ENCODE measurements at places on chromosomes 2 and 18.

DNA sequence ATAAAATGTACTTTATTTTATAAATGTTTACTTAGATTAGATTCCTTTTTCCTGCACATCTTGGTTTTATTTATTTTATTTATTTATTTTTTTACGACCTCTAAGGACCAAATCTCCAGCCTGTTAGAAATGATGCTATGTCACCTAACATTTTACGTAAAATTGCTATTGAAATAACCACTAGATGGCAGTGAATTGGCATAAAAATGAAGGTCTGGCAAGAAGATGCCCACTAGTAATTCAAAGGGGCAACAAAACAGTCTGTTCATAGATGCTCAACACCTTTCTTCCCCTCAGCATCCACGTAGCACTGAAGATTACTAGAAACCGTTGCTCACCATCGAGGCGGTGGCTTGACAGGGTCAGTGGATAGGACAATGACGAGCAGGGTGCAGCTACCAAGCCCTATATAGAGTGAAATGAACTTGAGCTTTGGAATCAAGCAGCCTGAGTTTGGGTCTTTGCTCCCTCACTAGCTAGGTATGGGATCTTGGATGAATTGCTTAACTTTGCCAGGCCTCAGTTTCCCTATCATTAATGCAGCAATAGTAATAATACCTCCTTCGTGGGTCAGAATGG, 128.7 kb upstream of the L3MBTL4 start:
- DNase-seq = no peak

GRCh38 chr2:3236300-3237045, 141.1 kb downstream of the EIPR1 start:
- no peak for DNase-seq

DNA sequence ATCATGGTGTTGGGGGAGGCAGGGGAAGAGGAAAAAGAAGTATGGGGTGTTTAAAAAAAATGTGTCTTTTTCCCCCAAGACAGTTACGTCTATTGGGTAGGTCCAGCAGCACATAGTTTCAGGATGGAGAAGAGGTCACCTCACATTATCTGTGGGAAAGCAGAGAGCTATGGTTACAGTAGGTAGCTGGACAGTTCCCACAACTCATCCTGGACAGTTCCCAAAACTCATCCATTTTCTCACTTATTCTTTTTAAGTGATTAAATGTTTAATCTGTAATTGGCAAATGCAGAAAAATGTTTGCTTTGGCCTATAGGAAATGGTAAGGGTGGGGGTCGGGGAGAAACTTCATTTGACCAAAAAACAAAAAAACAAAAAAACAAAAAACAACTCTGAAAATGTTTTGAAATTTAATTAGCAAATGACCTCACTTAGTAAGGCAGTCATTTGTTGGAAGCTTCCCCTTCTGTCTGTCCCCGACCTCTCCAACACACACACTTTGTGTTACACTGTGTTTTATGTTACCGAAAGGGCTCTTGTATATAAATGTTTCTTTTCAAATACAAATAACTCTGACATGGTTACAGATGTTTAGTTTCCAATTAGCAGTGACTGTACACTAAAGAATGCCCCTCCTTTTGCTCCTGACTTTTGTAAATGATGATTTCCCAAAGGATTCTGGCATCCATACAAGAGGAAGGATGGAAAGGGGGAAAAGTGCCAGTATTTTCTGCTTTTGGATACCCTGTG, 173.3 kb upstream of the ZFP36L2 start:
- no peak for DNase-seq

DNA sequence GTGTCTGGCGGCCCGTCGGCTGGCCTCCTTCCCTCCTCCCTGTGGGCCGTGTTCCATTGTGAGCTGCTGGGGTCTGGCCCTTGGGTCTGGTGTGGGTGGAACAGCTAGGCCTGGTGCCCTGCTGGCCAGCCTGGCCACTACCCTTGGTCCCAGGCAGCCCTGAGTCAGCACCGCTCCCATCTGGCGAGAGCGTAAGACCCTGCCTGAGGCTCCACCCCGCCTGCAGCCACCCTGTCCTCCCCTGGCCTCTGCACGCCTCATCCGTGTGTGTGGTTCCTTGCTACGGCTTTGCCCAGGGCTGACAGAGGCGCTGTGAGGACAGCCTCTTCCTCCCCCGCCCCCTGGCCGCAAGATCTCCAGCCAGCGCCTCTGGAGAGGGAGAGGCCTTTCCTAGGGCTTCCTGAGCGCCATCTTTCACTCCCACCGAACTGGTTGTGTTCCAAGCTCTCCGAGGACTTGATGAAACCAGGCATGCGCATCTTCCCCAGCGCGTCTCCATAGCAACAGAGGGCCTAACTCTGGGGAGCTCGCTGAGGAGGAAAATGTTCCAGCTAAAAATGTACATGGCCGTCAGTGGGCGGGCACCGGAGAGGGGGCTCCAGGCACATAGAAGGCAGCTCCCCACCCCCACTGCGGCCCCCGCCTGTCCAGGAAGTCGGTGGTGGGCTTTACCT, 83.0 kb downstream of the STPG4 start:
- peak; percentile 87 for DNase-seq

- no peak for DNase-seq
Observed at GRCh38 chr2:152544638-152545037, 172.6 kb downstream of the PRPF40A start.

- no peak for DNase-seq
Observed at GRCh38 chr2:8593243-8593642, 88.6 kb upstream of the ID2 start.

GRCh38 chr2:110909501-110909900, 177.1 kb downstream of the ACOXL start:
- no peak for DNase-seq

GRCh38 chr2:216862628-216863398, 2.9 kb upstream of the TNP1 start:
- no peak for DNase-seq

DNA sequence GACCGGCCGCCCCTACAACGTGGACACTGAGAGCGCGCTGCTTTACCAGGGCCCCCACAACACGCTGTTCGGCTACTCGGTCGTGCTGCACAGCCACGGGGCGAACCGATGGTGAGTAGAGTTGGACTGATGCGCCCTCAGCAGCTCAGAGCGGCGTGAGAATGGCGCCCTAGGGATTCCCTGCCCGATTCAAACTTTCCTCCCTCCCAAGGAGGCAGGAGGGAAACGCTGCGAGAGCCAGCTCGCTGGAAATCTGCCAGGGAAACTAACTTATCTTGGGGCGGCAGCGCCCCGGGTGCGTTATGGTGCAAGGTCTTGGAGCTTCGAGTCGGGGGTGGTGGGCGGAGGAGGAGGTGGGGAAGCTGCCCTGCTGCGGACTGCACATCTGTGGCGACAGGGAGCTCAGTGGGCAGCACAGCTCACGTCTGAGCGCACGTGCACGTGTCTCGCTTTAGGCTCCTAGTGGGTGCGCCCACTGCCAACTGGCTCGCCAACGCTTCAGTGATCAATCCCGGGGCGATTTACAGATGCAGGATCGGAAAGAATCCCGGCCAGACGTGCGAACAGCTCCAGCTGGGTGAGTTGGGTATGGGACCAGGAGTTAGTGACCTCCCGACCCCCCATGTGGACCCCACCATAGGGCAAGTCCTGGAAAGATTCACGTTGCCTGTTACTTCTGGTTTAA, 697 bp downstream of the ITGA4 start:
- DNase-seq = no peak

DNA sequence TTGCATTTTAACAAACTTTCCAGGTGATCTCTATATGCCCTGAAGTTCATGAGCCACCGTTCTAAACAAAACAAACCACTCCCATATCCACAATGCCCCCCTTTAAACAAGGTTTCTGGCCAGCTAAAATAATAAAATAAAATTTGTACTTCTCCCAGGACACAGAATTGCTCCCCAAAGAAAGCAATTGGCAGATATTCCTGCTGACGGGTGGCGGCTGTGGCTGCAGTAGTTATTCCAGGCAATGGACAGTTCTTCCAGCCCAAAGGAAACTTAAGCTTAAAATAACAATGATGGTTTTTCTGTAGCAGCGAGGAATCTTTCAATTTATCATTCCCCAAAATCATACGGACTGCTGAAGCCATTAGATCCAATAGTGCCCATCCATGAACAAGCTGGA, 260.5 kb upstream of the ZNF521 start:
- DNase-seq = no peak

DNA sequence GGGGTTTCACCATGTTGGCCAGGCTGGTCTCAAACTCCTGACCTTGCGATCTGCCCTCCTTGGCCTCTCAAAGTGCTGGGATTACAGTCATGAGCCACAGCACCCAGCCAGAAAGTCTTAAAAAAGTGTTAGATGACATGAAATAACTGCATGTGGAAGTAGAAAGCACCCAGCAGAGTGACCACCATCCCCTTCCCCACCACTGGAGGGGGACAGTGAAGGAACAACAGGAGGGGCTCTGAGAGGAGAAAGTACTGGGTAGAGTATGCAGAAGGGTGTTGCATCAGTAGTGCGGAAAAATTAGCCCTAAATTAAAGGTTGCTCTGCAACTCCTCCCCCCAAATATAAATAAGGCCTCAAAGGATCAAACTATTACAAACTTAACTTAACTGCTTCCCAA, 230.5 kb downstream of the ZNF521 start:
- DNase-seq = no peak

- no peak for DNase-seq
Observed at GRCh38 chr2:30134582-30134981, 12.2 kb upstream of the YPEL5 start.

DNA sequence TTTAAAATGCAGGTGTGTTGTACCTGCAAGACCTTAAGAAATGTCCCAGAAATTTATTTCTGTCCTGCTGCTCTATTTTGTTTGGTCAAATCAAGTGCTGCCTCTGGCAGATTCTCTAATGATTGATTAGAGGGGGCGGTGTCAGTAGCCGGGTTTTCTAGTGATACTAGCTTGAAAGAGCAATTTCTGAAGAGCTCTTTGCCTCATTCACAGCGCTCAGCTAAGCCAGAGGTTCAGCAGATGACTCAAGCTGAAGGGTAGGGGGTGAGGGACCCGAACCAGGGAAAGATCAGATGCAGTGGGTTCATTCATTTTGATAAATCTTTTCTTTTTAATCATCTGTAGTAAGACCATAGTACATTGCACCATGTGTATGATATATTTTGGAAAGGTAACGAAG, 15.0 kb downstream of the ZBTB7C start:
- DNase-seq = no peak

- peak; percentile 1 for DNase-seq
Observed at GRCh38 chr2:162840598-162841246, 2.2 kb upstream of the KCNH7 start.

- DNase-seq = no peak
Observed at GRCh38 chr2:222794585-222795449, 66.0 kb upstream of the ACSL3 start.

- DNase-seq = peak; percentile 57
Observed at GRCh38 chr18:12408247-12408869, 629 bp downstream of the PRELID3A start.

- DNase-seq = no peak
Observed at GRCh38 chr2:238690511-238690910, 157.4 kb upstream of the TWIST2 start.

- DNase-seq = no peak
Observed at GRCh38 chr2:233053928-233054784, 6.0 kb upstream of the INPP5D start.

DNA sequence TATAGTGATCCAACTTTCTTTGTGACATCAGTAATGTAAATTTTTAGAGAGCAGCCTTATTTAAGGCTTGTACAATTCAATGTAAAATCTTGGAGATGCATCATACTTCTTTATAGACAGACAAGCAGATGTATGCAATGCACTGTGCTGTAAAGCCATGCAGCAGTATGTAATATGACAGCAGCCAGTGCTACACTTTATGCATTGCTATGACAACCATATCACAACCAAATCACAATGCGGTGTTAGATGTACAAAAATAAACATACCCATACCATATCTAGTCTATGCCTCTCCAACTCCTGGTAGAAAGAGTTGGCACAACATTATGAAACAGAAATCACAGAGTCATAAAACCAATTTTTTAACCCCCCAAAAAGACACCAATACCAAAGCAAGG, 110.3 kb upstream of the WDSUB1 start:
- no peak for DNase-seq

GRCh38 chr2:51299370-51299769, 267.4 kb upstream of the NRXN1 start:
- DNase-seq = no peak

DNA sequence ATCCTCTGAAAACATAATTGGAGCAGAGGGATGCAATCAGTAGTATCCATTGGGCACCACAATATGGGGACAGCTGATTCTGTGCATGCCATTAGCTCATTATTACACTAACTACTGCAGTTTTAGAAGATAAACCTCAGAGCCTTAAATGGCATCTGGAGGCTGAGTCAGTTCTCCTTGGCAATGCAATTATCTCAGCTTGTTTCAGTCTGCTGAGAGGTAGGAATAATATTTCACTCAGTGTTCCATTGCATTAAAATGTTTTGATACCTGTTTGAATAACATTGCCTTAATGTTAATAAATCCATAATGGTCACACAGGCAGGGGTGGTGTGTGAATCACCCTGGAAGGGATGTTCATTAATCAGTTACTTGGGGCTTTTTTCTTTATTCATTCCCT, 309.6 kb downstream of the LRRTM1 start:
- no peak for DNase-seq

GRCh38 chr2:213862407-213863076, 548.3 kb upstream of the VWC2L start:
- DNase-seq = no peak

GRCh38 chr2:27115519-27115918, 3.4 kb downstream of the CGREF1 start:
- no peak for DNase-seq

GRCh38 chr2:98036349-98037000, 40.7 kb upstream of the TMEM131 start:
- no peak for DNase-seq

DNA sequence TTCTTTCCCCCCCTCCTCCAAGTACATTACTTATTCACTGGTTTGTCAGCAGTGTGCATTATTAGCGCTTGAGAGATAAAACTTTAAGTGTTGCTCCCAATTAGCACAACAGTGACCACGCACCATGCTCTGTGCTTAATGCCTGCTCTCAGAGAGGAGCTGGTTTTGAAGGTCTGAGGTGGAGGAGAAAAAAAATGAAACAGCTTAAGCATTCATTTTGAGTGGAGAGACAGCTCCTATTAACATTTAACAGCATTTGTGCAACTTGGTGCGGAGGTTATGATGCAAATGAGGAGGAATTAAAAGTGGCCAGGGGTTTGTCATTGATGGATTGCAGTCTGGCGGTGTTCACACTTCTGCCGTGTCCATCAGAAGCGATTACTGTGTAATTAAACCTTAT, 141.8 kb downstream of the FIGN start:
- no peak for DNase-seq

- DNase-seq = no peak
Observed at GRCh38 chr2:113192459-113193100, 18.8 kb downstream of the PSD4 start.

- DNase-seq = no peak
Observed at GRCh38 chr2:126356631-126357030, 299.3 kb upstream of the GYPC start.

- DNase-seq = no peak
Observed at GRCh38 chr2:30655660-30656059, 151.6 kb downstream of the CAPN13 start.
